MCF 10A (cell line): ENCODE measurements at places on chromosomes 11 and 22. TPM values are rescaled to one million over a fixed set of nuclear protein-coding genes. Genes with fewer than 3 reads are reported as not detected.

GRCh38 chr22:17085277-17086181 is 729 bp downstream of the IL17RA start:
- peak; percentile 37 for DNase-seq

GRCh38 chr11:44950625-44951476 is at the start of gene TP53I11:
TP53I11 (minus strand) TSS chr11:44950883; CDS start chr11:44938335, 12,548 bp downstream.
- peak; percentile 51 for DNase-seq

DNA sequence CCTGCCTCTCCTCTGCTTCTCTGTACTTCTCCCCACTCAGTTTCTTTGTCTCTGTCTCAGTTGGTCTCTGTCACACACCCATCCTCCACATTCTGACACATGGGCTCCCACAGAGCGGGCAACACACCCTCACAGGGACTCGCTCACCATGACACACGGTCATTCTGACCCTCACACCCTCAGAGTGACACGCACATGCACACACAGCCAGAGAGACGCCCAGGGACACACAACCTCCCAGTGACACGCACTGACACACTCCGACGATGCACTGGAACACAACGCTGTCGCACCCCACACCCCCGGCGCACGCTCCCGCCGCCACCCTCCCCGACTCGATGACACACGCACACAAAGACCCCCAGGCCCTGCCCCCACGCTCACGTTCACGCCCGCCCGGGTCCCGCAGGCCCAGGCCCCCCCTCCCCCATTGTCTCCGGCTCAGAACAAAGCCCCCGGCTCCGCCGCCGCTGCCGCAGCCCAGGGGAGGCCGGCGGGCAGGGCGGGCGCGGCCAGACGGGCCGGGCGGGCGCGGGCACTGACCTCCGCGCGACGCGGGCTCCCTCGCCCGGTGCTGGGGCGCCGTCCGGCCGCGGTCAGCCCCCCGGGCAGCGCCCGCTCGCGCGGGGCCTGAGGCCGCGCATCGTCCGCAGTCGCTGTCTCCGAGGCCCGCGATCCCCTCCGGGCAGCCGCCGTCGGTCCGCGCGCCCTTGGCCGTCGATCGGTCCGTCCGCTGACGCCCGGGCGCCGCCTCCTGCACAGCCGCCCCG is 404 bp downstream of the DCHS1 start:
- DNase-seq = no peak

DRICH1 gene
- total RNA-seq = not detected in 2 replicates

- DNase-seq = peak; percentile 91
Observed at GRCh38 chr11:102341844-102342318, 5.1 kb upstream of the BIRC2 start.

TRPC6 gene
- not detected in 2 replicates for total RNA-seq

DNA sequence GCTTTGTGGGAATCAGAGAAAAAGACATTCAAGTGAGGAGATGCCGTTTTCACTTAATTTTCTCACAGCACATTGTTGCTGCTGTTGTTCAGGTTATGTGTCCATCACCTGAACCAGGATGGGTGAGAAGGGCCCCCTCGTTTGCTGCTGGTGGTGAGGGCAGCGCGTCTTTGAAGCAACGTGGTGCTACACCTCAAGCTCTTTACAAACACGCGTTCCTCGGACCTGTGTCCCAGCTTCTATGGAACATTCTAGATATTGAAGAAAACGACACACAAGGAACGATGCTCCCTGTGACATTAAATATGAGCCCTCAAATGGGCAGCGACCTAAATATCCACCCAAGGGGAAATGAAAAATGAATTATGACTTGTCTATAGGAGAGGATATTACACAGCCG is 418.6 kb downstream of the MN1 start:
- DNase-seq = no peak

H19 gene
- 61.0 and 152 TPM in 2 replicates for total RNA-seq

DNA sequence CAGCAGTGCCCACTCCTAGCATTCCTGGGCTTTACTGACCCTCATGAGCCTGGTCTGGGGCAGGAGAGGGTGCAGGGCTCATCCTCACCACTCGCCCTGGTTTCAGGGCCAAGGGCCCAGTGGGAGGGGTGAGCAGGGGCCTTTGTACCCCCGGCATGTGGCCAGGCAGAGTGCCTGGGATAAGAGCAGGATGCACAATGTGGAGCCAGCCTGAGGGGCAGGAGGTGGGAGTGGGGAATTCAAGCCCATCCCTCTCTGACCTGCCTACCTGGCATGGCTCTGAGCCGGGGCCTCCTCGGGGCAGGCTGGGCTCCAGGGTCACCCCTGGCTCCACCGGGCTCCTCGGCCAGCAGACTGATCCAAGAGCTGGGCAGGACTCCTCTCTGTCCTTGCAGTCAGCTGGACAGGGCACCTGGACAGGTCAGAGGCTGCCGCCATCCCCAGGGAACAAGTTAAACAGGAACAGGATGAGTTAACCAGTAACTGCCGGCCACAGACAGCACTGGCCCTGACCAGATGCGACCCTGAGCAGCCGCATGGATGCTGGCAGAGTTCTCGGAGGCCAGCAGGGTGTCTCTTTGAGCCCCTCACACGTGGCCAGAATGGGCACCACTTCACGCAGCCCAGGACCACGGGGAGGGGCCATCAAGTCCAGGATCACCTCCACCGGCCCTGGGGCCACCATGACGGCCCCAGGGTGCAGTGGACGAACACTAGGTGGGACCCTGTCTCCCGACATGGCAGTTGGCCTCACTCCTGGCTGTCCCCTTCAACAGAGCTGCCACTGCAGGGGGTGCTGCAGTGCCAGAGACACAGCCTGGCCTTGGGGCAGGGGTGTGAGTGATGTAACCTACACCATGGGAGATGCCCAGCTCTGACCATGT is 5.0 kb downstream of the SIGIRR start:
- no peak for DNase-seq

WEE1 gene
- 28.7 and 34.5 TPM in 2 replicates for total RNA-seq

DNA sequence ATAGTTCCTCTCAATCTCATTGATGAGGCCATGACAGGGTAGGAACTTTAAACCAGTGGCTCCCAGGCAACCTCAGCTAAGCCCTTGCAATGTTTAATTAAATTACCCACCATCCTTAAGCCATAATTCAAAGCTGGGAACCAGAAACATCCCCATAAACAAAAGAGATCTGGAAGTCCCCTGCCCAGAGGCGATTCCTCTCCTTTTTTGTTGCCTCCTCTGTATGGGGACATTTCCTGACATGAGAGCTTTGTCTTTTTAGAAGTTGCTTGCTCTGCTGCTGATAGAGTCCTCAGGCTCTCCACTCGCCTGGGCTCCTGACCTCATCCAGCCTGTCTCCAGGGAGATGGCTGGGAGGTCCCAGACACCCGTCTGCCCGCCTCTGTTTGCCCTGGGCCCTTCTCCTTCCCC is 3.2 kb downstream of the DTX4 start:
- no peak for DNase-seq

OR6A2 gene
- 0.17 and 0.28 TPM in 2 replicates for total RNA-seq

DNA sequence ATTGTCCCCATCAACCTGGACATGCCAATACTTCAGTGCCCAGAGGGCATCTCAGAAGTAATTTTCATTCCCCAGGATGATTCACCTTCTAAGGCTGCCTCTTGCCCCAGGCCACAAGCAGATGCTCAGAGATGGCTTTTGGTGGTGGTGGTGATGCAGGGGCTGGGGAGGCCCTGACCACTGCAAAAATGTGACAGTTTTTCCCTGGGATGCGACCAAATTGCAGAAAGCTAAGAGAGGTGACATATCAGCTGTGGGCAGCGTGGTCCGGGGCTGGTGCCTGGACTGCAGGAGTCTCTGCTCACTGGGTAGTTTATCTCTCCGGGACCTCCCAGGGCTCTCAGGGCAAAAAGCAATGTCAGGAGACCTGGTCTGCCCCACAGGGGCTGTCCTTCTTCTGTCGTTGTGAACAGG is 39.7 kb upstream of the ACCSL start:
- no peak for DNase-seq

ELFN2 gene
- 4.2 and 5.1 TPM in 2 replicates for total RNA-seq
